ENCODE measurements at places on chromosomes 3 and 15.

DNA sequence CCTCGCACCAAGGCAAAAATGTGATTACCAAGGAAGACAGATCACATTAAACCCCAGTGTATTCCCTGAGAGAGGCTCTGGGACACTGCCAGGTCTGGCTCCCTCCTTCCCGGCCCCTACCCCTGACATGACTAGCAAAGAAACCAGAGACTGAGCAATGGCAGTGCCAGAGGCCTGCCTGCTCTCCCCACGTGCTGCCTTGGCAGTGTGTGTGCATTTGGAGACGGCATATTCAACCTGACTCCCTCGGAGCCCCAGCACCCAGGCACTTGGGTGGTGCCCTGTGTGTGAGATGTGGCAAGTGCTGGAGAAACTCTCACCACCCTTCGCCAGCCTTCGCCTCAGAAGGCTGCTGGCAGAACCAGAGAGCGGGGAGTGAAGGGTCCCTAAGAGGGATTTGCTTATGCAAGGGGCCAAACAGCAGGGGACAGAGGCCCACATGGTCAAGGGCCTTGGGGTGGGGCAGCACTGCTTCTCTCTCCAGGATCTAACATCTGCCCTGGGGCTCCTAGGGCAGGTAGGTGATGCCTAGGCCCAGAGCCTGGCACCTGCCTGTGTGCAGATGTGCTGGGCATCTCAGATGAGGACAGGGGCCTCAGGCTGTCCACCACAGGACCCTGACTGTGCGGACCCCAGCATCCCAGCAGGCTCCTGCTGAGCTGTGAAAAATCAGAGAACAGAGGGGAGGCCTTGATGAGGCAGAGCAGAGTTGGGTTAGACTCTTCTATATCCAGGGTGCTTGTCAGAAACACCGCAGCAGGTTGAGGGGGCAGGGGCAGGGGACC is 23.6 kb upstream of the PLXNA1 start:
- DNase-seq = no peak

GRCh38 chr3:129673012-129673411 is 66.5 kb upstream of the PLXND1 start:
- no peak for DNase-seq

GRCh38 chr3:139441656-139442055 is 34.7 kb downstream of the RBP2 start:
- DNase-seq = no peak

GRCh38 chr15:85963262-85963760 is 116.4 kb upstream of the AGBL1 start:
- DNase-seq = no peak

GRCh38 chr3:53274938-53275605 is 19.2 kb upstream of the TKT start:
- no peak for DNase-seq

DNA sequence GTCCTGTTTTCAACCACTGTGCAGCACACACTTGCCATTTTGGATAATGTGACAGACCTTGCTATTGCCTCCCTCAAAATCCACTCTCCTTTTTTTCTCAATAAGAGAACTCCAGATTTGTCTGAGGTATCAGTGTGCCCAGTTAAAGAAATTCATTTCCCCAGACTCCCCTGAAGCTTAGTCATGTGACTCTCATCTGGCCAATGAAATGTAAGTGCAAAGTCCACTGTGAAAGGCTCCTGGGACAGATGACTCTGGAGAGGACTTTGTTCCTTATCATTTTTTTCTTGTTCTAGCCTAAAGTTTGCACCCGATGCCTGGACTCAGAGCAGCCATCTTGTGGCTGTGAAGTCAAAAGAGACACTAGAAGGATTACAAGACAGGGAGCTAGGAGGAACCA is 268.6 kb upstream of the LRTM1 start:
- DNase-seq = no peak

- DNase-seq = no peak
These were observed 26.0 kb upstream of the EID1 start for GRCh38 chr15:48851956-48852355.

Measured in stimulated activated CD8-positive, alpha-beta memory T cell treated with anti-CD3 and anti-CD28 coated beads, Interleukin-2, amount 100 ng/mL, for 48 hours (primary cell).